ENCODE measurements at places on chromosomes 11 and 22.

- no peak for DNase-seq
Observed at GRCh38 chr11:128520888-128521681, 66.3 kb downstream of the ETS1 start.

DNA sequence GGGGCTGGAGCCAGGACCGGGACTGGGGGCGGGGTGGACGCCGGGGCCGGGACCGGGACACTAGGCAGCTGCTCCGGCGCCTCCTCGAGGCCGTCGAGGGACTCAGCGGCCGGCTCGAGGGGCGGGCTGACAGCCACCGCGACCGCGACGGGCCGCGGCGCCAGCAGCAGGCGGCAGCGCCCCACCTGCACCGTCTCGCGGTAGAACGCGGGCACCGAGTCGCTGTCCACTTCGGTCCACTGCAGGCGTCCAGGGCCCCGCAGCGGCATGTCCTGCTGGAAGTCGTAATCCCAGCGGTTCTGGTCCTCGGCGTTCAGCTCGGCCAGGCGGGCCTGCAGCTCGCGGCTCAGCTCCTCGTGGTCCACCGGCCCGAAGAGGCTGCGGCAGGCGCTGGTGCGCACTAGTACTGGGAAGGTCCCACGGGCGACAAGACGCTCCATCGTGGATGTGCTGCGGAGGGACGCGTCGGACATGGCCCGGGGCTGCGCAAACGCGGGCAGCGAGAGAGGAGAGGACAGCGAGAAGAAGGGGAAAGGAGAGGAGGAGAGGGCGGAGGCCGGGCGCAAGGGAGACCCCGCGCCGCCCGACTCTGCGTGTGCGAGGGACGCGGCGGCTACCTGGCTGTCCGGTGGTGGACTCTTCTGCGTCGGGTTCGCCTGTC is 428 bp downstream of the CDKN1C start:
- no peak for DNase-seq

DNA sequence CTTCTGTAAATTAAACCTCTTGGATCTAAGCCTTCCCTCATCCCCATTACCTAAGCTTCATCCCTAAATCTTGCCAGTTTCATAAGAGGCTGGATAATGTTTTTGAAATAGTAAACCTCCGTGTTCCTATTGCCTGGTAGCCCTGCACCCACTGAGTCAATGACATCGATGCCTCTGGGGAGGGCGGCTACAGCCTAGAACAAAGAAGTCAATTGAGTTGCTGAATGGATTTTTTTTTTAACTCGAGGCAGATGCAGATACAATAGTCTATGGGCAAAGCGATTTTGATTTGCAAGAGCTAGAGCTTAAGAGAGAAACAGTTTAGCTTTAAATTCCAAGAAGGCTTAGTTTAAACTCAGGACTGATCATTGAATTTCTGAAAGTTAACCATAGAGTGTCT is 121.3 kb downstream of the NECTIN1 start:
- DNase-seq: no peak

DNA sequence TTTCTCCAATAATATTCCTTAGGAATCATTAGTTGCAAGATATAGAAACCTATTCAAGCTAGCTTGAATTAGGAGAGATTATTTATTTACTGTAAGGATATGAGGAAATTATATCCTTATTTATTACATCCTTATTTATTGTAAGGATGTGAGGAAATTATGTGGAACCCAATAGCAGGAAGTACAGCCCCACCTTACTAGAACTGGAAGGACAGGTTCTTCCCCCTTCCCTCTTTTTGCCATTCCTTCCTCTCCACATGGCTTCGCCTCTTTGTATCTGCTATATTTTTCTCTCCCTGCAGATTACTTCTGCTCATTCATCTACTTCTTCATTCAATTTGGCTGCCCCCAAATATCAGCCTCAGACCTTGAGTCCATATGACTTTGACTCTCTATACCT is 49.5 kb upstream of the B3GNT6 start:
- no peak for DNase-seq

GRCh38 chr11:117010808-117011540 is 87.3 kb downstream of the SIK3 start:
- DNase-seq: no peak

DNA sequence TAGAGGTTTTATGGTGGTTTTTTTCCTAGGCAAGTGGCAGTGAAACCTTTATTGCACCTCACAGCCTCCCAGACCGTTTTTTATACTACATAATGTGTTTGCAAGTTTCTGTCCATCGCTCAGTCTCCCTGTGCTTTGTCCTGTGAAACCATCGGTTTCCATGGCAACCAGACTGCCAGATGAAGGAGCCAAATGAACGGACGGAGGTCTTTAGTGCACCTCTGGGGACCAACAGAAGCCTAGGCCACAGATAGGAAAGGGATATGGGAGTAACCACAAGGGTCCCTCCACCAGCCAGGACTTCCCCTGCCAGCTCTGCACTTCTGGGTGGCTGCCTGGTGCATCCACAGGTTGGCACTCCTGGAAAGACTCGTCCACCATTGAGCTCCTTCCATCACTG is 165.0 kb downstream of the CHST1 start:
- no peak for DNase-seq

- no peak for DNase-seq
Observed at GRCh38 chr11:4695442-4695841, 2.2 kb downstream of the OR51E2 start.

DNA sequence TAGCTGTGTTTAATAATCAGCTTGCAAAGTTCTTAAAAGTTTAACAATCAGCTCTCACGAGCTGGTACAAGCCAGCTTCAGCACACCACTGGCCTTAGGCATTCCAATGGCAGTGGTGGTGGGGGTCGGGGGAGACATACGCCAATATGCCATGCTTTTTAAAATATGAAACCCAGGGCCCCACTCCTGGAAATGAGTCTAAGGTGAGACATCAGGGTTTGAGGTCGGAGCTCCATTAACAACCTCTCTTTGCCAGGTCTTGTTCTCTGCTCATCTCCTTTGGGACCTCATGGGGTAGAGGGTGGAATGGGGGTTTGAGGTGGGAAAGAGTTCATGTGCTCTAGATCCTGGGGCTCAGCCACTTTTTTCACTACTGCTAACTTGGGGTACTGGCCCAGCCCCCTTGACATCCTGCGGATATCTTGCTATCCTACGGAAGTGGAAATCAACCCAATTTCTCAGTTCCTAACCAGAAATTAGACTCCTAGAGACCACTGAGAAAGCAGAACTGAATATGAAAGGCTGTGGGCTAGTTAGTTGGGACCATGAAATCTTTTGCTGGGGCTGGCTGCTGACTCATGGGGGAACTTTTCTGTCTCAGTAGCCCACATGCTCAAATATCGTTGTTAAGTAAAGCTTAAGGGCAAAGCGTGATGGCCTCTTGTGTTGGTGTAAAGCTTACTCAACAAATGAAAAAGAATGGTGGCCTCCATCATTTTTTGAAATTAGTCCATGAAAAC is 90.1 kb downstream of the PDHX start:
- no peak for DNase-seq

GRCh38 chr11:113113801-113114704 is 152.8 kb downstream of the NCAM1 start:
- DNase-seq: peak; percentile 37

GRCh38 chr11:24298146-24298545 is 198.7 kb upstream of the LUZP2 start:
- no peak for DNase-seq

DNA sequence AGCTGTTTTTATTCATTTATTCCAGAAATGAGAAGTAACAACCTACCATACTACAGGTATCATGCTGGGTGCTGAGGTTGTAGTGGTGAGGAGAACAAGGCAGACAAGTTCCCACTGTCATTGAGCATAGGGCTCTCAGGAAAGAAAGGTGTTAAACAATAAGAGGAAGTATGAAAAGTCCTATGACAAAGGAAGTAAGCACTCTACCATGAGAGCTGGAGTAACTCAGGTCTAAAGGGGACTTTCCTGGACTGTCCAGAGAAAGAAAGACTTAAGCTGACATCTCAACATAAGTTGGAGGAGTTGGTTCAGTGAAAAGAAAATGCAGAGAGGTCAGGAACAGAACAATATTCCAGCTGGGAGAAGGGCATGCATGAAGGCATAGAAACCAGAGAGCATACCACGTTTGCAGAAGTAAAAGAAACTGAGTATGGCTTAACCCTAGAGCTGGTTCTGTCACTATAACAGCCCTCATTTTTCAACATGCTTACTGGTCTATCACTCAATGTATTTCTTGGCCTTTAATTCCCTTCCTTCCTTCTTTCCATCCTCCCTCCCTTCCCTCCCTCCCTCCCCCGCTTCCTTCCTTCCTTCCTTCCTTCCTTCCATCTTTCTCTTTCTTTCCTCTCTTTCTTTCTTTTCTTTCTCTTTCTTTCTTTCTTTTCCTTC is 137.8 kb upstream of the BDNF start:
- DNase-seq: no peak

- DNase-seq: no peak
Observed at GRCh38 chr22:20095521-20095920, 15.5 kb downstream of the DGCR8 start.

GRCh38 chr11:126166413-126166812 is 45.0 kb downstream of the RPUSD4 start:
- DNase-seq: no peak

DNA sequence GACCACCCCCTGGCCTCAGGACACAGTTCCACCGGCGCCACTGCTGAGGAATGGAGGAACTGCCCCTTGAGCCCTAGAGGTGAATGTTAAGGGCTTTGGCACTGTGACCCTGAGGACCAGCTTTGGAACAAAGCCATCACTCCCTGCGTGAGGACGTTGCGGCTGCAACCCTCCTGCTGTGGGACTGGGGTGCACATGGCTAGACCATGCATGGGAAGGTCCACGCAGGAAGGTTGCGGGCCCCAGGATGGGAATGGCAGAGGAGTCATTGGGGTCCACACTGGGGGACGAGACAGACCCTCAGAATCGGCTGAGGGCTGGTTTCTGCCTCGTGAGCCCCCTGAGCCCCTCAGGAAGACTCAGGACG is 6.4 kb upstream of the ADORA2A start:
- no peak for DNase-seq

GRCh38 chr11:3808861-3809623 is 682 bp downstream of the PGAP2 start:
- no peak for DNase-seq

DNA sequence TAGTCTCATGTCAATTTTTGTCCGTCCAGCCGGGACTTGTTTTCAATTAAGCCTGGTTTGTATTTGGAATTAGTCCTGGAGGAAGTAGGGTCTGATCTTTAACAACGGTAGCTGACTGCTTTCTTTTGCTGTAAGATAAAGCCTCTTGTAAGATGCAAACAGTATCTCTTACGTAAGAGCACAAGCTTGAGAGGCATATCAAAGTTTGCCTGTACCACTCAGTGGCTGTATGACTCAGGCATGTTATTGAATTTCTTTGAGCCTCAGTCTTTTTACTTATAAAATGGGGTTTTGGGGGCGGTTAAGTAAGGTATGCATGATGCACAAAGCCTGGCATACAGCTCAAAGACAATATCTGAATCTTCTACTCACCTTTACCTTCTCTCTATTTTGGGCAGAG is 198.4 kb upstream of the NARS2 start:
- no peak for DNase-seq

GRCh38 chr11:72078477-72078876 is 1.9 kb downstream of the NUMA1 start:
- DNase-seq: no peak

DNA sequence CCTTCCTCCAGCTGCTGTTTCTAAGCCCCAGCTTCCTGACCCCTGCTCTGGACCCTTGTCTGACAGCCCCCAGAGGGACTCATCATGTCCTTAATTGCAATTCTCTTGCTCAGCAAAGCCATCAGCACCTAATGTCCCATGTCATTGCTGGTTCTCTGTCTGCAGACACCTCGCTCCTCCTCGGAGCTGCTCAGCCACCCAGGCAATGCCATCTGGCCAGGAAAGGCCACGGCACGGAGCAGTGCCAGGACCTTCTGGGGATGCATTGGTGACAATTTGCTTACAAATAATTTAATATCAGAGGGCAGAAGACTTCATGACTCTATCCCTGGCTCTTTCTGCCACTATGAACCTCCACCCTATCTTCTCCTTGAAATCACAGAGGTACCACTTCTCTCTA is 107.0 kb upstream of the THY1 start:
- no peak for DNase-seq

GRCh38 chr22:31680861-31681341 is 18.9 kb upstream of the PISD start:
- no peak for DNase-seq

DNA sequence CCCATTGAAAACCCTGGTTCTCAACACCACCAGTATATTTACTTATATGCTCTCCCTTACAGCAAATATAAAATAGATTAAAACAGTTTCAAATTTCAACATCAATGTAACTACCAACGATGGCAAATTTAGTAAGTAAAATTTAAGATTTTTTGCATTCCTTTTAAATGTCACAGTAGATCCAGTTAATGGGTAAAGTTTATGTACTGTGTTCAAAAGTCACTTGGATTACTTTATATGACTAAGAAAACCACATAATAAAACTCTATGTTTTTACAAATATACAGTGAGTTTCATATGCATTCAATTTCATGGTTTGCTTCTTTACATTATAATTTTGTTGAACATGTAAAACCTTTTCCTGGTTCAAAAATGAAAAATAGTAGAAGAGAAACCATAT is 364.6 kb downstream of the AASDHPPT start:
- DNase-seq: no peak

Data from NCI-H1694 (cell line).